Hematopoietic multipotent progenitor cell treated with erythropoietin and hydrocortisone succinate and interleukin-3 and kit ligand, for 4 days (in vitro differentiated cells): ENCODE measurements at places on chromosomes 16 and 17.

DNA sequence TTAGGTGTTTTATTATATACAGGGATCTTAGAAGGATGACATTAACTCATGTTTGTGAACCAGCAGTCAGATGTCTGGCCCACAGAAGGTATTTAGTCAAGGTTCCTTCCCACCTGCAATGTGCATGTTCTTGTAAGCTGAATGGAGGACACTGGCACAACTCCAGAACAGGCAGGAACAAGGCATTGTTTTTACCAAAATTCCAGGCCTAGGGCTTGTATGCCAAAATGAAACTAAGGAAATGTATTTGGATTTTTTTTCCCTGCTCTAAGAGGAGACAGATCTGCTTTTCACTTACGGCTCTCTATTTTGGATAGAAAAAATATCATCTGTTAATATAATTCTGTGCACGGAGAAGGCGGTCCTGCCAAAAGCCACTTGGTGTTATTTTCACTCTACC is 312.5 kb downstream of the GRIN2A start:
- DNase-seq, result no peak

GRCh38 chr17:4722678-4723240 is 8.5 kb upstream of the MED11 start:
- no peak for DNase-seq

GRCh38 chr16:23362460-23363317 is 60.6 kb downstream of the SCNN1B start:
- DNase-seq, result no peak

DNA sequence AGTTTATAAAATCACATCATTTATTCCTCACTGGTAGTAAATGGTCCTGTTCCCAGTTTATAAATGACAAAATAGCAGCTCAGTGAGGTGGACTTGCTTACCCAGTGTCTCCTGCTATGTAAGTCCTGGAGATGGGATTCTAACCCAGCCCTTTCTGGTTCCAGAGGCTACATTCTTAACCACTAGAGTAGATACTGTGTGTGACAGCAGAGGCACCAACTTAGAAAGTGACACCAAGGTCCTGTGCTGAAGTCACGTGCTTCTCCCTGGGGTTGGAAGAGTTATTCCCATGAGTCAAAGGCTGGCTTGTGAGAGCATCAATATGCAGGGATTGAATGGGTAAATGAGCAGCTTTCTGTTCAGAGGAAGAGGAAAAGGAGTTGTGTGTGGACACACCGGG is 167.3 kb upstream of the IRX3 start:
- no peak for DNase-seq
